NCI-H146 (cell line): ENCODE measurements at places on chromosomes 13 and 19.
A peak's percentile ranks its signal among the peaks of the same experiment; 100 is the strongest.

DNA sequence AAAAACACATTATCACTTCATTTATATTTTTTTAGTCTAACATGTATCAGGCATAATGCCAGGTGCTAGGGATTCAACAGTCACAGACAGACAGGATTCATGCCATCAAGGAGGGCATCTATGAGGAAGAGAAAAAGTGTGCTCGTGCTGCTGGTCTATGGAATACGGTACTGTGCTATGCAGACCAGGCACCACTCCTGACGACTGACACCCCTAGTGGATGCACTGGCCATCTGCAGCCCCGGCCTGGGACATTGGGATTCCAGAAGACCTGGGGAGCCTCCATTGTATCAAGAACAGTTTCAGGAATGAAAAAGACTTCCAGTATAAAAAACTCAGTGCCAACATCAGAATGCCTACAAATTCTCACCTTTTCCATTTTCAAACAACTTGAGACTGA lies 94.0 kb downstream of the KLF12 start:
- DNase-seq = peak; percentile 61

DNA sequence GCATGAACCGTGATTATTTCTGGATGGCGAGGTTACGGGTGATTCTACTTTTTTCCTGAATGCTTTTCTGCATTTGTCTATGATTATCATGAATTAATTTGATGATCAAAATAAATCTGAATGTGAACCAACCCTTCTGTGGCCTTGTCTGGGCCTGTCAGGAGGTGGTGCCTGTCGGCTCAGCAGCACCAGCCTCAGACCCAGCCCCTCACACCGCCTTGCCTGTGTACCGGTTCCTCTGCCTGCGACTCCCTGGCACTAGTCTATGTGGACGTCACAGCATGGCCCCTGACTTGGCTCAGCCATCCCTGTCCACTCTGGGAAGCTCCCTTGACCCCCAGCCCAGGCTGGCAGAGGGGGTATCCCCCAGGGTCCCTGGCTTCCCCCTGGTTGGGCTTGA lies 15.5 kb upstream of the RABAC1 start:
- no peak for DNase-seq

DNA sequence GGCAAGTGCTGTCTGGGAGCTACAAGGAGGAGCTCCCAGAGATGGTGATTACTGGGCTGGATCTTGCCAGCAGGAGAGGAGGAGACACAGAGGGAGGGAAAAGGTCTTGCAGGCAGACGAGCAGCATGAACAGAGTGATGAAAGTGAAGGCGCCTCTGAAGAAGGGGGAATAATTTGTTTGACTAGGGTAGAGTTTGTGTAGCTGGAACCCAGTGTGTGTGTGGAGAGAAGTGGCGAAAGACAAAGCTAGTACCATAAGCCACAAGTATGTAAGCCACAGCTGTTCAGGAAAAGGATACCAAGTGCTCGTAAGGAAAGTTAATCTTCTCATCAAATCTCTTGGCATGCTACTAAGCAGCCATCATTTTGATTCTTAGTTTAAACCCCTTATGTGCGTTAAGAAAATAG lies 5.4 kb downstream of the FLT1 start:
- DNase-seq = no peak

GRCh38 chr13:23848019-23848418 lies 41.2 kb downstream of the MIPEP start:
- no peak for DNase-seq

- no peak for DNase-seq
Observed at GRCh38 chr13:48864100-48864499, 111.6 kb upstream of the FNDC3A start.

DNA sequence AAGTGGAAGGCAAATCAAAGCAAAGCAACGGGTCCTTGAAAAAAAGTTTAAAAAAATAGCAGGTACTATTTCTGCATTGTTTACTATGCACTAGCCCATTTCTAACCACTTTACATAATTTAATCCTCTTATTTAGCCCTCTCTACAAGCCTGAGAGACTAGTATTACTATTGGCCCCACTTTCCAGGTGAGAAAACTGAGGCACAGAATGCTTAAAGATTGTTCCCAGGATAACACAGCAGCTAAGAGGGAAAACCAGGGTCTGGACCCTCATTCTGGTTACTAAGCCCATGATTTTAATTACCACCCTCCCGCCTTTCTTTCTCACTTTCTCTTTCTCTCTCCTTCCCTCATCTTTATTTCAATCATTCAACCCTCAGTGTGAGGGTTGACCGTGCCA lies 5.7 kb downstream of the ZSWIM9 start:
- no peak for DNase-seq
